ENCODE measurements at places on chromosomes 11 and 22.

- no peak for DNase-seq
These were observed 552.9 kb downstream of the NTM start for GRCh38 chr11:131923309-131923708.

GRCh38 chr22:47727641-47728040 is 965.2 kb downstream of the TBC1D22A start:
- no peak for DNase-seq

DNA sequence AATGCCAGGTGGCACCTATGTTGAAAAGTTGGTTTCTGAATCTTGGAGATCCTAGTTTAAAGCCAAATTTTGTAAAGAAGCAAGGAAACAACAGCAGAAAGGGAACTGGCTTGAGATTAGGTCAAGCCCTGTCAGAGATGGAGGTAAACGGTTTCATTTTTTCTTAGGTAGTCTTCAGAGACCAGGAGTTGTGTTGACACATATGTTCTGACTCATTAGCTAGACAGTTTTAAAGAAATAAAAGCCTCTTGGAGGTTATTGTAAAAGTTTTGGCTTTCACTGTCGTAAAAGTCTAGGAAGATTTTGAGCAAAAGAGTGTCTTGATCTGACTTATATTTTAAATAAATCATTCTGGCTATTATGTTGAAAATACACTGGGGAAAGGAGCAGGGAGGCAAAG is 151.5 kb upstream of the CTSC start:
- no peak for DNase-seq

- DNase-seq, result no peak
These were observed 103.3 kb upstream of the NNMT start for GRCh38 chr11:114192841-114193389.

DNA sequence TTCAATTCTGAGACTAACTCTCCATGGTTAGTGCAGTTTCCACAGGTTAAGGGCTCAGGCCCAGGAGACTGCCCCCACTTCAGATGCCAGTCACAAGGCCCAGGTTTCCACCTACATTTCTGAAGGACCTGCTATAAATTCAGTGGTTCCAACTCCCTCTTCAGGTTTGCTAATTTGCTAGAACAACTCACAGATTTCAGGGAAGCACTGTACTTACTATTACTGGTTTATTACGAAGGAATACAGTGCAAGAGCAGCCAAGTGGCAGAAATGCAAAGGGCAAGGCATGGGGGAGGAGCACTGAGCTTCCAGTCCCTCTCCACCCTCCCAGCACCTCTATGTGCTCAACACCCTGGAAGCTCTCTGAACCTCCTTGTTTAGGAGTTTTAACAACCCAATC is 39.3 kb upstream of the SPON1 start:
- no peak for DNase-seq

Measured in islet precursor cell (in vitro differentiated cells).